ENCODE measurements at places on chromosomes 2 and 18.

DNA sequence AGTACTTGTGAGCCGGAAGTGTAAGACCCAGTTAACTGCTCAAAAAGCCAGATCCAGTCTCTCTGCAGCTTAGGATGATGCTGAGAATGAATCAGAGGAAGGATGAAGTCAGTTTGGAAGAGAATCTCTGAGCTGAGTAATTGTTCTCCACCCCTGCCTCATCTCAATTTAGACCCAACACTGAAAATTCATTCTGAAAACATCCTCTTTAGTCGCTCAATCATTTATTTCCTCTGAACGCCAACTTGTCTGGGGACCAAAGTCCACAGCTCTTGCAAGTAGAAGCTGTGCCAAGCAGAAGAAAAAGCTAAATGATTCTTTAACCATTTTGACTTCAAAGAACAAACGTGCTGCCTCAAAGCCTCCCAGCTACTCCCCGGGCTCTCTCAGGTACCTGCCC, 177.1 kb upstream of the KLHL29 start:
- DNase-seq, result no peak

DNA sequence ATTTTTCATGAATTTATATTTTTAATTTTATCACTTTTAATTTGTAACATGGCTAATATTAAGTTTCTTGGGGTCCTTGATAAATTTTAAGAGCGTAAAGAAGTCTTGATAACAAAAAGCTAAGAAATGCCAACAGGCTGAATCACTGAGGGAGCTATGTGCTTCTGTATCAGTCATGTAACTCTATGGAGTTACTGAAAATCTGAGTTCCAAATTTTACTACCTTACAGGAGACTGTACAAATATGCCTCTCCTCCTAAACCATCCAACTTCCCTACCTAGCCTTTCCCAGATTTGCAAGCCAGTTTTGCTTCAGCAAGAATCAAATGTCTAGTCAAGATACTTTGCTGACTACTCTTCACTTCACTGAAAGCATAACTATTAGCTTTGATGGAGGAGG, 35.7 kb downstream of the FEZ2 start:
- DNase-seq, result peak; percentile 60

GRCh38 chr2:190765386-190766173, 115.0 kb upstream of the GLS start:
- DNase-seq, result peak; percentile 82

- DNase-seq, result no peak
Observed at GRCh38 chr18:23143815-23144261, 8.6 kb downstream of the CABLES1 start.

DNA sequence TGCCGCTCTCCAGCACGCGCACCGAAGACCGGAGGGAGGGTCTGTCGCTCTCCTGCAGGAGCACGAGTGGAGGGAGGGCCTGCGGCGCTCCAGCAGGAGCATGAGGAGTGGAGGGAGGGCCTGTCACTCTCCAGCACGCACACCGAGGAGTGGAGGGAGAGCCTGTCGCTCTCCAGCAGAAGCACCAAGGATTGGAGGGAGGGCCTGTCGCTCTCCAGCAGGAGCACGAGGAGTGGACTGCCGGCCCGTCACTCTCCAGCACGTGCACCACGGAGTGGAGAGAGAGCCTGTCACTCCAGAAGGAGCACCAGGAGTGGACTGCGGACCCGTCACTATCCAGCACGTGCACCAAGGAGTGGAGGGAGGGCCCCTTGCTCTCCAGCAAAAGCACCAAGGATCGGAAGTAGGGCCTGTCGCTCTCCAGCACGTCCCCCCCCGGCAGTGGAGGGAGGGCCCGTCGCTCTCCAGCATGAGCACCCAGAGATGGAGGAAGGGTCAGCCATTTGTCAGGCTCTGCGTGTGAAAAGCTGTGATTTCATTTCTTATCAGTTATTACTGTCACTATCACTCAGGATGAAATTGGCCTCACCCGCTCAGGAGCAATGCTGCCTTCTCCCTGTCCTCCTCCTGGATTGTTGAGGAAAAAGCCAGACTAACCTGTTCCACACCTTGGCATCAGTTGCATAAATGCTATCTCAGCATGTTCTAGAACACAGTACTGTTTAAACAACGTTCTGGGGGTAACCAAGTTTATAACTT, 35.9 kb downstream of the ADI1 start:
- DNase-seq, result no peak

GRCh38 chr2:219433666-219434467, 776 bp upstream of the SPEG start:
- DNase-seq, result no peak

GRCh38 chr2:191566344-191566743, 111.6 kb upstream of the NABP1 start:
- DNase-seq, result no peak

GRCh38 chr18:48942554-48943261, 8.1 kb downstream of the SMAD7 start:
- peak; percentile 93 for DNase-seq

DNA sequence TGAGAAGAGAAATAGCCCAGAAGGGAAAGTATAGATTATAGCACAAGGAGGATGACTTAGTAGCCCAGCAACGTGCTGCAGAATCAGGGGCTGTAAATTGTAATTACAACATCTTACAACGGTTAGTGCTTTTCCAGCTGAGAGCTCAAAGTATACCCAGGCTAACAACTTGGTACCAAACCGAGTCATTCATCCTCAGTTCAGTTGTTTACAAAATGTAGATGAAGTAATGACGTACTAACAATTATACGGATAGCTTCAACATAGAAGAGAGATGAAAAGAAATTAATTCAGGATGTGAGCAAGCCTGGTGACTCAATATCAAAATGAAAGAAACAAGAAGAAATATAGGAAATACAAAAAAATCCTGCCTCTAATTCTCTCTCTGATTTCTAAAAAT, 99.2 kb downstream of the DYNAP start:
- no peak for DNase-seq

GRCh38 chr2:28507796-28508764, 12.2 kb downstream of the PLB1 start:
- DNase-seq, result no peak

DNA sequence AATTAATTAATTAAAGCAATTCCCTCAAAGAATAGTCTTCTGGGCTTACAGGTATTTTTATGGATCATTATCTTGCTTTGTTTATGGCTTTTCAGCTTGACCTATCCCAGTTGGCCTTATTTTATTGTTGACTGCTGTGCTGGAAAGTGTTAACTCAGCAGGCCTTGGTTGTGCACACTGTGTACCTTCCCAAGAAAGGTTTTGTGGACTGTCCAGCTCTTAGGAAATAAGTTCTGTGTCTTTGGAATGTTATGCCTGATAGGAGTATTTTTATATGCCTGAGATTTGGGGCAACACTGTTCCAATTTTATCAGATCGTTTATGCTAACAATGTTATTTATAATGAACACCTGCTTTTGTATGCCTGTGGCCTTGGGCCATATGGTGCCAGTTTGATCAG, 671.9 kb upstream of the ZNF804A start:
- no peak for DNase-seq

DNA sequence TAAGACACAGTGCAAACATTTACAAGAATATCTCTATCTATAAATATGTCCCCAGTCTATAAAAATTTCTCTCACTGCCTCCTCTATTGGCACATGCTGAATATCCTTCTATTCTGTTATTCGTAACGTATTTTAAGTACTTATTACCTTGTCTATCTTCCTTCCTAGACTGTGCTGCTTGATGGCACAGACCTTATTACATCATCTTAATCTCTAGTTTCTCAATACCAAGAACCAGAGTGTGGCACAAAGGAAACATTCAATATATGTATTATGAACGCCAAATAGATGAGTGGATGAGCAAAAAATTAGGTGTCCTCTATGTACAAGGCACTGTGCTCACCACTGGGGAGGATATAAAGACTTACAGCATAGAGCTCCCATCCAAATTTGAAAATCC, 282.8 kb downstream of the NBAS start:
- DNase-seq, result no peak

DNA sequence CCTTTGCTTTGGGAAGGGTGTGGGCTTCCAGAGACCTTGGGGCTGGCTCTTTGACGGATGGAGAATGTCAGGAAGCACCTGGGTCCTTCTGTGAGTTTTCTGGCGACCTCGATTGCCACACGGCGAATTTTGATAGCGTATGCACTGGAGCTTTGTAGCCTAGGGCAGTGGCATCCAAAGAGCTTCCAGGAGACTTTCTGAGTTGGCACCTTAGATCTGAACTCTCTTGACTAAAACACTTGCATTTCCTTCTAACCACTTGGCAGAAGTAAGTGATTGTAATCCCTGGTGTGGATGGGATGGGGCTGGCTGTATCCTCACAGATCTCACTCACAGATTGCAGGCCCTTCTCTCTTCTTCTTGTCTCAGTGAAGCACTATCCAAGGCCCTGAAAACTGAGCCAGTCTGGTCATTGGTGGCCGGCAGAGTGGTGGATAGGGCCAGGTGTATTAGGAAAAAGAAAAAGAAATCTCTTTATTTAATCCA, 7.8 kb downstream of the RNF144A start:
- DNase-seq, result no peak

DNA sequence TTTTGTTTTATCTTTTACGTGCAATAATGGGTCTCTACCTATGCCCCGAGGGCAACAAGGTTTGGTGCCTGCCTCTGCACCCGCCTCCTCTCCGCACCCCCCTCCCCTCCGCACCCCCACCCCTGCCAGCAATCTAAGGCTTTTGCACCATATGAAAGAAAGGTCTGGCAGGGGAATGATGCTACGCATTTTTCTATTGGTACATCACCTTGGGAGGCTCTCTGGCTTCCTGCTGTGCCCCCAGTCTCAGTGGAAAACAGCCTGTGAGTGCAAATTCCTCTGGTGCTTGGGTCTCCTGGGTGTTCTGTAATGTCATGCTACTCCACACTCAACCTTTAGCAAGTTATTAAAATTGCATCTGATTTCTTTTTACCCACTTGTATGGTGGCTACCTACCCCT, 161.3 kb upstream of the SMAD7 start:
- DNase-seq, result no peak

- DNase-seq, result peak; percentile 78
Observed at GRCh38 chr18:61992285-61992684, 99.5 kb upstream of the RNF152 start.

GRCh38 chr2:111161971-111162370, 41.3 kb downstream of the BCL2L11 start:
- DNase-seq, result no peak

GRCh38 chr2:99772591-99773331, 282.9 kb upstream of the REV1 start:
- DNase-seq, result no peak

GRCh38 chr18:62751341-62751821, 36.0 kb downstream of the PHLPP1 start:
- DNase-seq, result no peak

DNA sequence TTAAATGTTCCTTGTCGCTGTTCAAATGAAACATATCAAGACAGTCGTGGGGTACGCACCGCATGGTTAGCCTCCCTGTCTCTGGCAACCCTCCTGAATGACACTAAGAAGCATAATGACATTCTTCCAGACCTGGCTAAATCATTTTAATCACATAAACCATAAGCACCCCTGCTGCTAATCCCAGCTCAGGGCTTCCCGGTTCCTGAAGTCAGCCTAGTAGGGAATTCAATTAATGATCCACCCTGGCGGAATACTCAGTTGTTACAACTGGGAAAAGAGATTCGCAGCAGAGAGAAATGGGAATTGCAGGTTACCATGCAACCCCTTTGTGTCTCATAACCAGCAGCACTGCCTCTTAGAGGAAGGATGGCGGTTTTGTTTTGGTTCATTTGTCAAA, 200.8 kb upstream of the AGAP1 start:
- DNase-seq, result no peak

DNA sequence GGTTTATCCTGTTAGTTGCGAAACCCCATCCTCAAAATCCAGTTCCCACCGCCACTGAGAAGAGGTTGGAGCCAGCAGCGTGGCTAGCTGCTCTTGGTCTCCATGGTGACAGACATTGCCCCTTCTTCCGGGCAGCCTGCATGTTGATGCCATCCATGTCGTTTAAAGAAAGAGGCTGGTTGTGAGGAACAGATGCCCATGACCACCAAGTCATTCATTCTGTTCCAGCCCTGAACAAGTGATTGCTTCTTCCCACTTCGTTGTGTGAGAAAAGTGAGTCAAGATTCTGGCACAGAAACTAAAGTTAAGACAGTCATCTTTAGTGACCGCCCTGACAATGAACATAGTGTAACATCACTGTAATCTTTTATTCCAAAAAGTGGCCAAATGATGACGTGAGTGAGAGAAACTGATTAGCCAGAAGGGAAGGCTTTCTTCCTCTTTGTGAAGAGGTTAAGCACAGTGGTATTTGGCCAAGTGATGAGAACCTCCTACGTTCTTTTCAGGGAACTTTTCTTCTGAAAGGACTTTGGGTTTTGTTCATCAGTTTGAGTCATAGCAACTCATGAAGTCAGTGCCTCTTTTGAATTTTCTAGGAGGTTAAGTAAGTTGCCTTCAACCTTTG, 272.5 kb downstream of the GALR1 start:
- DNase-seq, result no peak

DNA sequence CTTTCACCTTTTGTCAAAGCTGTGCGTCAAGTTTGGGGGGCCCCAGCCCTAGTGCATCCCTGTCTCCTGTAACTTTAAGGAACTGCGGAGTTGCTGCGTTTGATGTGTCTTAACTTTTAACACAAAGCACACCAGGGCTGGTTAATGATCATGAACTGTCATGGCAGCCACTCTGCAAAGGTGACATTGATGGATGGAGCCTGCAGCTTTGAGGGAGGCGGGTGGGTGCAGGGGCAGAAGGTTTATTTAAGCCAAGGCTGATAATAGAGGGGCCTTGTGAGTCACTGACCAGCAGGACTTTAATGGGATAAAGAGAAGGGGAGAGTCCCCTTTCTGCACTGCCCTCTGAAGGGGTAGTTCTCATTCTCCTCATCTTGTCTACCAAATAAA, 190.2 kb upstream of the GATA6 start:
- no peak for DNase-seq

GRCh38 chr18:54626779-54627178, 35.7 kb downstream of the DYNAP start:
- DNase-seq, result no peak

- DNase-seq, result no peak
Observed at GRCh38 chr18:58222432-58223125, 178.6 kb downstream of the NEDD4L start.

GRCh38 chr2:191030521-191031154, 16.7 kb upstream of the STAT1 start:
- no peak for DNase-seq

DNA sequence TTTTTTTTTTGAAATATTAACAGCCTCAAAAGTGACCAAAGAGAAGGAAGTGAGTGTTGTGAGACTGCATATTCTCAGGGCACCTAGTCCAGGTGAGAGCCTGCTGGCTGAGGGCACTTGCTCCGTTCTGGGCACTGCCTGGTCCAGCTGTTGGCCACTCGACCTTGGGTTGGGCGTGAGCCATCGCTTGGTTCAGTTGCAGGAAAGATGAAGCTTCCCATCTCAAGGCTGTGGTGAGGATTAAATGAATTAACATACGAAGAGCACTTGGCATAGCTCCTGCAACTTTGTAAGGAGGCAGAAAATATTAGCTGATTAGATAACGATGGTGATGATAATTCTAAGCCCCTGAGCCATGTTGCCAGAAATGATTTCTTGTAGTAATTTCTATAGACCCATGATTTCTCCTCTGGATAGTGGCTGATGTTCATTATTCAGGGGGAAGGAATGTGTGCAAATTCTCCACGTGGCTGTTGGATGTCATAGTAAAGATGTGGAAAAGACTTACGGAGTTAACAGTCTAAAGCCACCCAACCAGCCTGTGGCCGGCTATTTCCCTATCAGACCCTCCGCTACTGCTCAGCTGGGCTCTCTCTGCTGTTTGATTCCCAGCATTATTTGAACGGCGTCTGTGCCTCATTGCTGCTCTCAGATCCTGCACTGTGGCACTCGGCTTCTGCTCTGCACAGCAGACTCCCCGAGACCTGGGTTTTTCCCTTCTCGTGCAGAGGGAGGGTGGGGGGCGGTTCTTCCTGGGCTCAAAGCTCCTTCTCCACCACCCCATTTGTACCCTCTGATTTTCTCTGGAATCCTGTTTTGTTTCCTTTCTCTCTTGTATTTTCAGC, 221.1 kb downstream of the GALR1 start:
- no peak for DNase-seq
